ENCODE measurements at places on chromosomes 1 and 21.

DNA sequence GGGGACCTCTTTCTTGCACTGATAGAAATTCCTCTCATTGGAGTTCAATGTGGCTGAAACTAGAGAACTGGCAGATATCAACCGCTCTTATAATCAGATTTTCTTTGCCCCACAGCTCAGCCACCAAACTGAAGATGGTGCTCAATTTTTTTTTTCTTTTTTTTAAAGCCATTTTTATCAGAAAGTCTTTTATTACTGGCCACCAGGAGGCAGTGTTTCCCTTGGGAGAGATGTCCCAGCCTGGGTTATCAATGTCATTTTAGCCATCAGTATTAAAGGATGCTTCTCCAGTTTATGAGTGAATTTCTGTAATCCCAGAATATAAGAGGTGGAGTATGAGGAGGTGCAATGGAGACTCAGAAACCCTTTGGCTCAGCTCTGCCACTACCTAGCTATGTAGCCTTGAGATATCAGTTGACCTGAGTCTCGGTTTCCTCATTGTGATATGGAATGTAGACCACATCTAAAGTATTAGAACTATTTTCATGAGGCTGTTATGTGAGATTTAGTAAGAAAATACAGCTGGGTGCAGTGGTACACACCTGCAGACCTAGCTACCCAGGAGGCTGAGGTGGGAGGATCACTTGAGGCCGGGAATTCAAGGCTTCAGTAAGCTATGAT is 27.6 kb downstream of the CD244 start:
- peak; percentile 65 for DNase-seq

- no peak for DNase-seq
Measured at GRCh38 chr1:208595745-208596144, 351.6 kb upstream of the PLXNA2 start.

- DNase-seq = no peak
Measured at GRCh38 chr21:42563261-42563660, 49.6 kb downstream of the SLC37A1 start.

GRCh38 chr1:5765997-5766913 is 226.0 kb downstream of the NPHP4 start:
- DNase-seq = no peak

- no peak for DNase-seq
Measured at GRCh38 chr1:75765697-75766355, 20.2 kb upstream of the RABGGTB start.

DNA sequence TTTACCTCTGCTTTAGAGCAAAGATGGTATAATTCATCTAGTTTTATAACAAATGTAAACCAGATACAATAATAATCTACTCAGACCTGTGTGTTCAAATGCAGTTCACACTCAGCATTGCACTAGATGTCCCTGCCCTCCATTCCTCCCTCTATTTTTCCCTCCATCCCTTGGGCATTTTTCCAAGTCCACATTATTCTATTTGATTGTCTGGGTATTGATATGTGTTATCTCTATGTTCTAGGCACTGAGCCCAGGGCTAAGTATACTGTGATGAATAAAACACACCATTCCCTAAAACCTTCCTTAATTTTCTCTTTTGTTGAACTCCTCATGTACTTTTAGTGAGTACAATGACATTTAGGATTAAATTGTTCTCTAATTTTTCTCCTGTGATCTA is 66.2 kb upstream of the HMCN1 start:
- DNase-seq = no peak

GRCh38 chr1:32201011-32201855 is 838 bp downstream of the CCDC28B start:
- no peak for DNase-seq

DNA sequence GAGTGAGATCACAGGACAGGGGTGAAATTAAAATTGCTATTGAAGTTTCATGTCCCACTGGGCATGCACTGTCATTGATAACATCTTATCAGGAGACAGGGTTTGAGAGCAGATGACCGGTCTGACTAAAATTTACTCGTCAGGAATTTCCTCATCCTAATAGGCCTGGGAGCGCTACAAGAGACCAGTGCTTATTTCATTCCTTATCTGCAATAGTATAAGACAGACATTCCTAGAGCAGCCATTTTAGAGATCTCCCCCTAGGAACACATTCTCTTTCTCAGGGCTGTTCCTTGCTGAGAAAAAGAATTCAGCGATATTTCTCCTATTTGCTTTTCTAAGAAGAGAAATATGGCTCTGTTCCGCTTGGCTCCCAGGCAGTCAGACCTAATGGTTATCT is 181.4 kb upstream of the ETV3 start:
- DNase-seq = no peak

DNA sequence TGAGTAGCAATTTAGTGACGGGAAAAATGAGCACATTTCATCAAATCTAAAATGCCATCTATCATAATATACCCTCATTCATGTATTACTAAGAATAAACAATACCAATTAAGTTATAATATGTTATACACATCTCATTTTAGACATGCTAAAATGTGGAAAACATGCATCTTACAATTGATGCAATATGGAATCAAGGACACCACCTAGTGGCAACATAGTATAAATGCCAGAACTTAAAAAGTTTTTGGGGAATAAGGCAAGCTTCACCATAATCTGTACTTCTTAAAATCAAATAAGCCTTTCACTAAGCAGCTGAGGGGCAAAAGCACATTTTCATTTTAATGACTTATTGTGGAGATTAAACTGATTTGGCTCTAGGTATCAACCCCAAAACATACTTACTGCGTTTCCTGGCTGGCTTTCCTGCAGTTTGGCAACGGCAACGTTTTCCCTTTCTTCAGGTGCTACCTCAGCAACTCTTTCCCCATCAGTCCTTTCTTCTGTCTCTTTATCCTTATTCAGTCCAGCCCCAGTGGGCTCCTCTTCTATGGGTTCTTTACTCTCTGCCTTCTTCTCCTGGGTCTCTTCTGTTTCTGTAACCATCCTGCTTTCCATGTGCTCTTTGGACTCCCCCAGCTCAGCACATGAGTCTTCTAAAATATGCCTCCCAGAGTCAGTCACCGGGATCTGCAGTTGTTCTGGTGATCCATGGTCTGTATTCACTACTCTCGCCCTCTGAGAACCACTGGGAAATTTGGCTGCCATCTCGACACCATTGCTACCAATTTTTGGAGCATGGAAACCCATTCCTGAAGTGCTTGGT is 11.4 kb downstream of the SDE2 start:
- DNase-seq = no peak

DNA sequence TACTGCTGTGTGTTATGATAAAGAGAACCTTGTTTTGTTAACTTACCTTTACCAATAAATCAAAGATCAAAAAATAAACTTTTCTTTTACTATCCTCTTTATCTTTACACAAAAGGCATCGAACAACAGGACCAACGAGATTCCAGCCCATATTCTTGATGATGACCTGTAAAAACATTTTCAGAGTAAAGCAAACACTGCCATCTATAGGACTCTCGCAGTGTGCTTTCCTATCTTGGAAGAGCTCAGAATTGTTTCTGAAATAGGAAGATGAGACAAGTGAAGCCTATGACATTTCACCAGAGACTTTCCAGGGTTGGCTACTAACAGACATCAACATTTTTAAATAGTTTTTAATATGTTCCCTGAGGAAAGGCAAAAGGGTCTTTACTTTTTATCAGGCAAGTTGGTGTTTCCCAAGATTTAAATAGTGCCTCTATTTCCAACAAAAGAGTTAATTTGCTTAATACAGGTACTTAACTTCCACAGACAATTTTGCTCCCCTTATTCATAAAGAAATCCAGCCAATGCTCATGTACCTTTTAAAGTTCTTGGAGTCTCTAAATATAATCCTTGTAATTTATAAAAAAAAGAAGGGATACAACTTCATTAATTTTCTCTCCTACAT is 7.3 kb downstream of the GLMN start:
- no peak for DNase-seq

GRCh38 chr1:203586496-203587081 is 40.0 kb upstream of the ATP2B4 start:
- no peak for DNase-seq

DNA sequence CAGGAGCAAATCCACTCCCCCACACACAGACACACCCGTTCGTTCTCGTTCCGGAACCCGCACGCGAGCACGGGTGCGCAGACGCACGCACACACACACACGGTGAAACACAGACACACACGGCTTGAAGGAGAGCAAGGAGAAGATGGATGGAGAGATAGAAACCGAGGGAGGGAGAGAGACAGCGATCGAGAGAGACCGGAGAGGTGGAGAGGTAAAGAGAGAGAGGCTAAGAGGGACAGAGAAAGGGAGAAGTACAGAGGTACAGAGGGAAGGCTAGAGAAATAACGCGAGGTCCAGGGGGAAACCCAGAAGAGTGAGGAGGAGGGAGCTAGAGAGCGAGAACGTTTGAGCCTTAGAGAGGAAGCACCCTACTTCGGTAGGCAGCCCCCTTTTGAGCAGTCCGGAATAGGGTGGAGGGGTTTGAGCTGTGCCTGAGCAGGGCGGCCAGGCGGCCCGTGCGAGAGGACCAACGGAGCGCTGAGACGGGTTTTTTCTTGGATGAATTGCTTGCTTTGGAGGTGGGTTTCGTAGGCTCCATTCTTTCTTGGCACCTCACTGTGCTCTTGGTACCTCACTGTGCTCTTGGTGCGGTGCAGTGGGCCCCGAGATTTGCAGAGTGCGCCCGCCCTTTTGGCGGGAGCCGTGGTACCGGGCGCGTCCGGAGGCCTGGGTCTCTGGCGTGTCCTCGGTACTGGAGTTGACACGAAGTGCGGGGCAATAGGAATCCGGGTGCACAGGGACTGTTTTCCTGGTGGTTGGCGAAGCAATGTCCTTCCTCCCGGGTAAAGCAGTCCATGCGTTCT is 88.4 kb upstream of the RHOU start:
- no peak for DNase-seq

DNA sequence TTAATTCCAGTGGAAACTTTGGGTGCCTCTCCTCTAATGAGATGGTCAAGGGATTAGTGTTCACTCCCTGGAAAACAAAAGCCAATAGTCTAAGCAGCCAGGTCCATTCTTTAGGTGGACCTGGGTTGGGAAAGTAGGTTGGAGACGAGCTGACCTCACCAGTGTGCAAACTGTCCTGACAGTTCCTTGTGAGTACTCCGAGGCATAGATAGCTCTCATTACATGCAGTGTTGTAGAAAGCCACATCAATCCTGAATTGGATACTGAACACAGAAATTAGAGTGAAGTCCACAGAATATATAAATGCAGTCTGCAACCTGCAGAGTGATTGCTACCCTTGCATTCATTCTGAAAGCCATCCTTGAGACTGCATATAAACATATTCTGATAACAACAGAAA is 675.1 kb upstream of the CXADR start:
- no peak for DNase-seq

DNA sequence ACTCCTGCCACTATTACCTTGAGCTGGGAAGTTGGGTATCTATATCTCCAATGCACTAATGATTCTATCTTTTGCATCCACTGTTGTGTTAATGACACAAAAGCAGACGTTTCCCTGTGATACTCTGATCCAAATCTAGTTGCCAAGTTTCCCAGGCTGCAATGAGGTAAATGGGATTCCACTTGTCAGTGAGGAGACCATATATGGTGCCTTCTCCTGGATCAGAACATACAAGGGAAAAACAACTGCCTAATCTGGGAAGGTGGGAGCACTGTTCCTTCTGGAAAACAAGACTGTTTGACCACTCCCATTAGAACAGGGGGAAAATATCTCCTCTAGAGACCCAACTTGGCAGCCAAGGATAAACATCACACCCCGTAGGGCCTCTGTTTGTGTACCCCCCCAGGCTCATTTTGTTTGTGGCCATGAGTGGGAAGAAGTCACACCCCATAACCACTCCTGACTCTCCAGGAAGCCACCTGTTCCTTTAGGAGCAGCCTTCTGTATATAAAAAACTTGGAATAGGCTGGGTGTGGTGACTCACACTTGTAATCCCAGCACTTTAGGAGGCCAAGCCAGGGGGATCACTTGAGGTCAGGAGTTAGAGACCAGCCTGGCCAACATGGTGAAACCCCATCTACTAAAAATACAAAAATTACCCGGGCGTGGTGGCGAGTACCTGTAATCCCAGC is 28.5 kb upstream of the SLC6A9 start:
- DNase-seq = no peak

DNA sequence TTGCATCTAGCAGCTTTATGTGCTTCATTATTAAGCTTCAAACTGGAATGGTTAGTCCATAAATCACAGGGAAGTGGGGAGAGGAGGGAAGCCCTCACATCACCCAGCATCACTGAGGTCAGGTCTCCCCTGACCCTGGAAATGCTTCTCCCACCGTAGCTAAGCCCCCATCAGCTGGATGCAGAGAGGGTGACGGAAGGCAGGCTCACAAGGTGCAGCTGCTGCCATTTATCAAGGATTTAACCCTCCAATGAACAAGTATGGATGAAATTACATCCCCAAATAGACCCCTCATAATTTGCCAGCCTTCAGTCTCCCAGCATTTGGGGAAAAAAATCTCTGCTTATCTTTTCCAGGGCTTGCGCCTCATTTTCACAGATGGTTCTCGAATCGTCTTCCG is 60.8 kb downstream of the PGM1 start:
- DNase-seq = no peak

DNA sequence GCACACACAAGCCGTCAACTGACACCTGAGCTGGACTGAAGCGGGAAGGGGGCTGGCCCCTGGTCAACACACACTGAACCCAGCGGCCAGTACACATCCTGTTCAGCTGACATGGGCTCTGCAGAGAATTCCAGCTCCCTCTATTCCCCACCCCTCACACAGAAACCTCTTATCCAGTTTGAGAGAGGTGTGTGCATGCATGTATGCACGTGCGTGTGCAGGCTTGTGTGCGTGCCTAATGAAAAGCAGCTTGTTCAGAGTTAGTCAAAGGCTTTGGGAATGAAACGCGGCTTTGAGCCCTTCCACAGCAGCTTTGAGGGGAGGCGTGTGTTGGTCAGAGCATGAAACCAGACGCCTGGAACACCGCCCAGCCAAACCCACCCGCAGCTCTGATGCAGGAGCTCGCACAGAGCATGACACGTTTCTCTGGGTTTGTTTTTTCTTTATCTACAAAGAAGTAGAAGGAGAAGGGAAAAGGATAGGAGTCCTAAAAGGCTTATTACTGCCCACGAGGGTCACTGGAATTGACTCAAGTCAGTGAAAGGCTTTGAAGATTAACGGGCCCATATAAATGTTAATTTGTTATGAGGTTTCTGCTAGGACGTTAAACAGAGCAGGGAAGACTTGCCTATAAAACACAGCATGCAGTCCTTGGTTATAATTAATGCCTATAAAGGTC is 184.2 kb downstream of the ETS2 start:
- peak; percentile 76 for DNase-seq

- DNase-seq = no peak
Measured at GRCh38 chr1:207026104-207026534, 6.4 kb downstream of the C1orf116 start.
